ENCODE measurements at places on chromosomes 3 and 15. TPM values are rescaled to one million over a fixed set of nuclear protein-coding genes. Genes with fewer than 3 reads are reported as not detected.

DNA sequence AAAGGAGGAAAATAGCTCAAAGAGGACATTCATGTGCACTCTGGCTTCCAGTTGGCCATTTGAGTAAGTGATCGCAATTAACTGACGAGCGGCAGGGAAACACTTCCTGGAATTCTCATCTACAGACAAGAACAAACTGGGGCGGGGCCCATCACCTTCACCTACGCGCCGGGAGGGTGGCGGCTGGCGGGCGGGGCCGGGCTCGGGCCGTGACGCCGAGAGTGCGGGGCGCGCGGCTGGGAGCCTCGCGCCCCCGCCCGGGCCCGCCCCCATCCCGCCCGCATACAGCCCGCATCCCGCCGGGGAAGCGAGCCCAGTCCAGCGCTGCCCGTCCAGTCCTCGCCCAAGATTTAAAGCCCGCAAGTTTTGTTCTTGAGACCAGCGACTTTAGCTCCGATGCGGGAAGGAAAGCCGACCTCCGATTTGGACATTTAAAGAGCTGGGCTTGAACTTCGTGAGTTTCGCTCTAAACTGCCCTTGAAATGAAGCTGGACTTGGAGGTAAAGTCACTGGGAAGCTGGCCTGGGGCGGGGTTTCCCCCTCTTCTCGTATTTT is at the start of gene B3GNT5:
Gene B3GNT5 (plus strand): TSS at position 281 of the 555 bp plus-strand sequence. CDS start 16,546 bp downstream, outside the sequence.
- DNase-seq: no peak

- DNase-seq: no peak
Observed at GRCh38 chr3:65028024-65028423, 340.2 kb upstream of the ADAMTS9 start.

- DNase-seq: peak; percentile 80
Observed at GRCh38 chr3:78878011-78878410, 889.8 kb downstream of the ROBO1 start.

Gene DLL4
- total RNA-seq: 1.7 TPM

DNA sequence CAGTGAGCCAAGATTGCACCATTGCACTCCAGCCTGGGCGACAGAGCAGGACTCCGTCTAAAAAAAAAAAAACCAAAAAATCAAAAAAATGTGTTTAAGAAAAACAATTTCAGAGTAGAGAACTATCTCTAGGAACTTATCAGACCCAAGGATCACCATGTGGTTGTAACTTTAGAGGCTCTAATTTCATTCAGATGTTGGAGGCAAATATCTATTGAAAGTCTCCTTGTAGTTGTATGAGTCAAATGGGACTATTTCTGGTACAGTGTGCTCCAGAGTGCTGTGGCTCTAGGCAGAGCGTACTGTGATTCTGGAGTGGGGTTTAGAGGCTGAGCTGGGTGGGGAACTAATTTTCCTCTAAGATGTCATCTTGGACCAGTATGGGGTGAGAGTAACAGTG is 398.7 kb downstream of the SHQ1 start:
- DNase-seq: no peak

GRCh38 chr3:46947546-46947901 is 29.0 kb downstream of the CCDC12 start:
- DNase-seq: no peak

DNA sequence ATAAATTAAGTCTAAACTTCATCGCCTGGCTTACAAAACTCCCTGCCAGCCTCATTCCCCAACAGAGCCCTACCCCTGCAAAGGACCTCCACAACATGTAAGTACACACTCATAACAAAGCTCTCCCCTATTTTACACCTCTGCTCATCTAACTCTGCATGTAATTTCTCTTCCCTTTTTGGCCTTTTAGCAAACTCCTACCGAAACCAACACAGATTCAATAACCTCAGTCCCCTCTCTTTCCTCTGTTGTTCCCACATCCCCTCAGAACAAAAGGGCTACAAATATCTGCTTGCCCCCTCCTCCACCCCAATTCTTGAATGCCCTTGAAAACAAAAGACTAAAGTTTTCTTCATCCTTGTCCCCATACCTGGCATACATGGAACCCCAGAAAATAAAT is 662 bp downstream of the UBL7 start:
- DNase-seq: no peak

DNA sequence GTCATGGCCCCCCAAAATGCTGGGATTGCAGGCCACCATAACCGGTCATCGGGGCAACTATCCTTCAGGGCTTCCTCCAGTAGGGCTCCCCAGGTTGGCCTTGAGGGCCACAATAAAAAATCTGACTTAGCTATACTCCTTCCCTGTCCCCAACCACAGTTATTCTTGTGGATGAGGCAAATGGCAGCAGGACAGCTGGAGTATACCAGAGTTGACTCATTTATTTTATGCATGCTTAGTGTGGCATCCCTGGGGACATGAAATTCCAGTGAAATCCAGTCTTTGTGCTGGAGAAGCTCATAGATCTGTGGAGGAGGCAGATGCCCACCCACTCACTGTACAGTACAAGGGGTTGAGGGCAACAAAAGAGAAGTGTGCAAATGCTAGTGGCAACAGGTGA is 109.5 kb downstream of the RORA start:
- no peak for DNase-seq

GRCh38 chr3:141292356-141293058 is 60.9 kb downstream of the PXYLP1 start:
- DNase-seq: no peak

Gene IGDCC3
- under 0.01 TPM for total RNA-seq

GRCh38 chr15:101138913-101139880 is 112.7 kb downstream of the CHSY1 start:
- DNase-seq: peak; percentile 62

Gene SH3GL3
- total RNA-seq: not detected

GRCh38 chr15:100053474-100054121 is 288.2 kb downstream of the ADAMTS17 start:
- no peak for DNase-seq

GRCh38 chr15:25862071-25862471 is 1.1 kb downstream of the ATP10A start:
- DNase-seq: peak; percentile 33

DNA sequence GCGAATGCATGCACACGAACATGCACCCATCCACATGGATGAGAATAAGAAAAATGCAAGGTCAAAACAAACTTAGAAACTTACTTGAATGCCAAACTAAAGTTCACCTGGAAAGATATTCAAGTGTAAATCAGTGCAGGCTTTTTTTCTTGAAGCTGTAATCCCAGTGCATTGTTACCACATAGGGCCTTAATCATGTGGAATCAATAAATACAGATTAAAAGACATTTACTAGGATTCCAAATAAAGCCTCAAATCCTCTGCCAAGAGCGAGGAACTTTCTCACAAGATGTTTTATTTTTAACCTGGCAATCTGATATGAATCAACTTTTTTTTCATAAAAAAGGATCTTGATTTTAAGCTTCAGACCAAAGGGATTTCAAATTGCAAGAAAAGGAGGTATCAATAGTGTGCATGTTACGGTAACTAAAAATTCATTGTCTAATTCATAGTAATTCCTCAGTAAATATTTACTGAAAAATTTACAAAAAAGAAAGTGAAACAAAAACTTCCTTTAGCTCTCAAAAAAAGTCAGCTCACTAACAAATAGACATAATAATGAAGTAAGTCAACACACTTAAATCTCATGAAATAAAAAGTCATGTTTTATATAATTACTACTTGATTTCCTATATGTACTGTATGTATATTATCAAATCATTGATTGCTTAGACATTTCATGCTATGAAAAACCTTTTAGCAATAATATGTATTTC is 978.6 kb downstream of the PLOD2 start:
- no peak for DNase-seq

- DNase-seq: peak; percentile 28
Observed at GRCh38 chr15:75577401-75578172, 1.5 kb downstream of the PTPN9 start.

DNA sequence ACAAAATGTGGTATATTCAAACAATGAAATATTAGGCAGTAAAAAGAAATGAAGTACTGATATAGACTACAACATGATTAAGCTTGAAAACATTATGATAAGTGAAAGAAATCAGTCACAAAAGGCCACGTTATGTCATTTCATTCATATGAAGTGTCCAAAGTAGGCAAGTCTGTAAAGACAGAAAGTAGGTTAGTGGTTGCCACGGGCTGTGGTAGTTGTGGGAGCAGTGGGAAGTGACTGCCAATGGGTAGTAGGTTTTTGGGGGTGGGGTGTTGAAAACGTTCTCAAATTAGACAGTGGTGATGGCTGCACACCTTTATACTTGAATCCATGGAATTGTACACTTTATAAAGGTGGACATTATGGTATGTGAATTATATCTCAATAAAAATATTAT is 12.1 kb downstream of the GALNT15 start:
- DNase-seq: no peak

GRCh38 chr3:119967353-119968006 is 126.8 kb downstream of the GSK3B start:
- DNase-seq: no peak

- DNase-seq: peak; percentile 58
Observed at GRCh38 chr3:114827495-114827894, 319.6 kb downstream of the ZBTB20 start.

Gene KNG1
- not detected for total RNA-seq

DNA sequence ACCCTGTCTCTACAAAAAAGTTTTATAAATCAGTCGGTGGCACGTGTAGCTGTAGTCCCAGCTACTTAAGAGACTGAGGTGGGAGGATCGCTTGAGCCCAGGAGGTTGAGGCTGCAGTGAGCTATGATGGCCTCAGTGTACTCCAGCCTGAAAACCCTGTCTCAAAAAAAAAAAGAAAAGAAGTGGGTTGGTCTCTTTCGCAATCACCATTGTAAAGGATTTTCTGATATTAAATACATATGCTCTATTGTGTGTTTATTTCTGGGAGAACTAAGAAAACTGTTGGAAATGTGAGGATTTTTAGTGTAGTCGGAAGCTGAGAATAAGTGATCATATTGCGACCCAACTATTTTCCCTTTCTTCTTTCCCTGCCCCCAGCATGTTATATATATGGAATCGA is 7.5 kb downstream of the ZNF710 start:
- DNase-seq: no peak

GRCh38 chr15:68735610-68736009 is 85.1 kb downstream of the ANP32A start:
- DNase-seq: no peak

DNA sequence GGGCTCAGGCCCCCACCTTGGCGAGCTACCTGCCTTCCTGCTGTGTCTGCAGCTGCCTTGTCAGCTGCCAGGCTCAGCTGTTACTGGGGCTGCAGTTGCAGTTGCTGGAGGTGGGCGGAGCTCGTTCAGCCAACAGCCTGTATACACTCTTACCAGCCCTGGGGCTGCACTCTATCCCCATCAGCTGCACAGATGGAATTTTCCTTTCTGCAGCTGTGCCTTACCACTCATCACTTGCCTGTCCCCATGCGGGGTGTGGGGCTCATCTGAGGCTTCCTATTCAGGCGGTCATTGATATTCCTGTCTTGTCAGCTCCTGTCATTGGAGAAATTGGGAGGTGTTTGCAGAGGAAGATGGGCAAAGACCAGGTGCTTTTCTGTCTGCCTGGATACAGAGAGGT is 9.1 kb upstream of the SYN2 start:
- DNase-seq: no peak

Gene PLD1
- 9.2 TPM for total RNA-seq

Gene CD276
- total RNA-seq: 37.5 TPM

DNA sequence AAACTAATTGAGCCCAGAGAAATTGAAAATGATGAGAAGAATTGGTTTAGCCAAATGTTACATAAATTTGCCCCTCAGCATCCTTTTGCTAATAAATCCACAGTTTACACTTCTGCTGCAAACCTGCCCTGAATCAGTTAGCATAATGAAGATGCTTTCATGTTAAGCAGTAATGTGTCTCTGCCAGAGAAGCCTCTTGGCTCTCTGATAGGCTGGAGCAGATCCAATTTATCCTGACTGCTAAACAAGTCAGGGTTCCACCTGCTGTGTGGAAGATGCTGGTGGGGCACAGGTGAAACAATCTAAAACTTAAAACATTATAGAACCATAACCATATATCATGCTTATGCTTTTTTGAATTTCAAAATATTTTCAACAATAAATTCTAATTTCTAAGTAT is 946.8 kb downstream of the OTOL1 start:
- no peak for DNase-seq

GRCh38 chr3:83890763-83891135 is 1068.0 kb upstream of the CADM2 start:
- DNase-seq: no peak

Gene MANF
- total RNA-seq: 78.9 TPM

- DNase-seq: no peak
Observed at GRCh38 chr3:99711351-99711750, 73.0 kb downstream of the COL8A1 start.

GRCh38 chr15:98408231-98408630 is 240.1 kb upstream of the IGF1R start:
- no peak for DNase-seq

- no peak for DNase-seq
Observed at GRCh38 chr3:129058441-129059200, 2.0 kb upstream of the GP9 start.

DNA sequence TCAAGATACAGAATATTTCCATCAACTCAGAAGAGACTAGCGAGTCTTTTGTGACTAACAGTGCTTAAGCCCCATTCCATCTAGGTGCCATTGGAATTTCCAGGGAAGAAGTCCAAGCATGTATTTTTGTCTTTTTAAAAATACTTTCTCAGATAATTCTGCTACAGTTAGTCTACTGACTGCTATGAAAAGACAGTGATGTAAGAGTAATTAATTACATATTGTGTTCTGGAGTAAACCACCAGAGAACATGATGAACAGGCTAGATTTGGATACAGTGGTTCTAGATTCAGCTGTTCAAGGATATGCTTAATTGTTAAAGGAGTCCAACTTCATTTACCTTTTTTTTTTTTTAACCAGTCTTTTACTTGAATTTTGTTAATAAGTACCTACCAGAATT is 34.8 kb upstream of the PAK6 start:
- DNase-seq: no peak

DNA sequence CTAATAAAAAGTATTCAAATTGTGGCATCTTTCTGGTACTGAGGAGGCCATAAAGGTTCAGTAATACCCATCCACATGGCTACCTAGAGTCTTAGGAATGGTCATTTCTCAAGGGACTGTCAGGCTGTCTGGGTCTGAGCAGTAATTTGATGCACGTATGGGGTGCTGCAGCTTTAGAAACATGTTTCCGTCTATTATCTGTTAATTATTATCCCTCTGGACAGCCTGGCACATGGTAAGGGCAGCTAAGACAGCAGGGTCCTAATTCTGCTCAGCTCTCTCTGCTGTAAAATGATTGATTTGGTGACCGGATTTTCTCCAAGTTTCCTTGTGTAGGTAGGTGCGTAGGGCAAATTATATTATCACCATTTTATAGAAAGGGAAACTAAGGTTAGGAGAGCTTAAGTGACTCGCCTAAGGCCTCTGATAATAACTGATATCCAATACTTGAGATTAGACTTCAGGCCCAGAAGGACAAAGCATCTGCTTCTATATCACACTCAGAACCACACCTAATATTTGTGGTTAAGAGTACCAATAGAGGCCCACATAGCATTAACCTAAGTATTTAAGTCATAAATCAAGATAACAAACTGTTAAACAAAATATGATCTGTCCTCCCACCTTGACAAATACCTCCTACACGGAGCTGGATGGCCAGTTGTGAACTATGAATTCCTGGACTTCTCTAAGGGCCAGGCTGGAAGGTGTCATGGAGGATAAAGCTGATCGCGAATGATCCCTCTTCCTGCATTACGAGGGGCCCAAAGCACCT is 2.9 kb upstream of the RAP2B start:
- DNase-seq: no peak

- no peak for DNase-seq
Observed at GRCh38 chr3:189195302-189195701, 23.5 kb downstream of the TPRG1 start.

- DNase-seq: no peak
Observed at GRCh38 chr3:58394339-58394738, 39.3 kb downstream of the PDHB start.

GRCh38 chr15:93243573-93243972 is 154.6 kb upstream of the RGMA start:
- DNase-seq: no peak

- peak; percentile 23 for DNase-seq
Observed at GRCh38 chr3:31777092-31777491, 204.0 kb downstream of the OSBPL10 start.

All from IMR-90 (cell line).